Cerebellar cortex (tissue), 1 donor: ENCODE measurements at places on chromosomes 2 and 18.

DNA sequence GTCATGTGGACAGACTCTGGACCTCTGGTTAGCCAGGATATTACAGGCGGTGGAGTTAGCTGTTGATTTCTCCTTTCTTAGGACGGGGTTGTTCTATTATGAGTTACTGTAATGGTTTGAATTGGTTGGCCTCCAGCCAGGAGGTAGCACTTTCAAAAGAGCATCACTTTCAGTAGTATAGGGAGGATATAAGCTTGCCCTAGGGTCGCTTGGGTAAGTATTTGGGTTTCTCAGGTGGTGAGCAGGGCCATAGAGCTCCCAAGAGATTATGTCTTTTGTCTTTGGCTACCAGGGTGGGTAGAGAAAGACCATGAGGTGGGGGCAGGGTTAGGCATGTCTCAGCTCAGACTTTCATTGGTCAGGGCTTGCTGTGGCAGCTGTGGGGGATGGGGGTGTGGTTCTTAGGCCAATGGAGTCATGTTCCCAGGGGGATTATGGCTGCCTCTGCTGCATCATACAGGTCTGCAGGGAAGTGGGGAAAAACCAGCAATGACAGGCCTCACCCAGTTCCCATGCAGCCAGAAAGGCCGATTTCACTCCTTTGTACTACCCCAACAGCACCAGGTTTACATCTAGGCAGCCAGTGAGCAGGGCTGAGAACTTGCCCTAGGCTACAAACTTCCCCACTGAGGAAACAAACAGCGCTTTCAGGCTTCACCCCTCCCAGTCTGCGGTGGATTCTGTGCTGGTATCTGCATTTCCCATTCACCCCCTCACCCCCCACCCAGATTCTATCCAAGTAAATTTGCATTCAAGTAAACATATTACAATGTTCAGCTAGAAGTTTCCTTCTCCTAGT, 89.4 kb upstream of the SLC38A11 start:
- DNase-seq = no peak

GRCh38 chr2:25309402-25309801, 32.3 kb downstream of the DNMT3A start:
- DNase-seq = peak; percentile 77

GRCh38 chr2:160920791-160921303, 239.4 kb upstream of the TANK start:
- no peak for DNase-seq

DNA sequence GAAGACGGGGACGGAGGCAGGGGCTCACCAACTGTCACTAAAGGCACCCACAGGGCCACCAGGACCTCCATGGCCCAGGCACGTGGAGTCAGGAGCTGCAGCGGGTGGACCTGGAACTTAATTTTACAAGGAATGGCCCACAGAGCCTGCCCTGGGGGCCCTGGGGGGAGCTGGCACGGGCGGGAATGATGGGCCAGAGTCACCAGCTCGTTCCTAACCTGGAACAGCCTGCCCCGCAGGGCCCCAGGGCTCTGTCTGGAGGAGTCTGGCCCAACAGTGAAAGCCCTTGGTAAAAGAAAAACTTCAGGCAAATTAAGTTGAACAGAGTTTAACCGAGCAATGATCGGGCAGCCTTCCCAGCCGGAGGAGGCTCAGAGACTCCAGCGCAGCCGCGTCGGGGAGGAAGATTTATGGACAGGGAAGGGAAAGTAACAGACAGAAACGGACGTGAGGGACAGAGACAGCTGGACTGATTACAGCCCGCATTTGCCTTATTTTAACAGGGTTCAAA, 118.4 kb upstream of the TMEM18 start:
- DNase-seq = peak; percentile 2

DNA sequence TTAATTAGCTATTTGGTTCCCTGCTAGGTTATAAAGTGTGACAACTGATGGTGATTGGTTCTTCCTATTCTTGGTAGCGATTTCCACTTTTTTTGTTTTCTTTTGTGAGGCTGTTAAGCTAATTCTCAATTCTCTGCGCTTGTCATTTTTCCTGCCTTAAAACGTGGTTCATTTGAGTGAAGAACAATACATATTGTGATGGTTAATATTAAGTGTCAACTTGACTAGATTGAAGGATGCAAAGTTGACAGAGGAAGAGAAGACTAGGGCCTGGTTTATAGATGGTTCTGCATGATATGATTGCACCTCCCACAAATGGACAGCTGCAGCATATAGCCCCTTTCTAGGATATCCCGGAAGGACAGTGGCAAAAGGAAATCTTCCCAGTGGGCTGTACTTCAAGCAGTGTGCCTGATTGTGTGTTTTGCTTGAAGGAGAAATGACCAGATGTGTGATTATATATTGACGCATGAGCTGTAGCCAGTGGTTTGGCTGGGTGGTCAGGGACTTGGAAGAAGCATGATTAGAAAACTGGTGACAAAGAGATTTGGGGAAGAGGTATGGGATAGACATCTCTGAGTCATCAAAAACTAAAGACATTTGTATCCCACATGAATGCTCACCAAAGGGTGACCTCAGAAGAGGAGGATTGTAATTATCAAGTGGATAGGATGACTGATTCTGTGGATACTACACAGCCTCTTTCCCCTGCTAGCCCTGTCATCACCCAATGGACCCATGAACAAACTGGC, 39.4 kb upstream of the ZNF804A start:
- no peak for DNase-seq

DNA sequence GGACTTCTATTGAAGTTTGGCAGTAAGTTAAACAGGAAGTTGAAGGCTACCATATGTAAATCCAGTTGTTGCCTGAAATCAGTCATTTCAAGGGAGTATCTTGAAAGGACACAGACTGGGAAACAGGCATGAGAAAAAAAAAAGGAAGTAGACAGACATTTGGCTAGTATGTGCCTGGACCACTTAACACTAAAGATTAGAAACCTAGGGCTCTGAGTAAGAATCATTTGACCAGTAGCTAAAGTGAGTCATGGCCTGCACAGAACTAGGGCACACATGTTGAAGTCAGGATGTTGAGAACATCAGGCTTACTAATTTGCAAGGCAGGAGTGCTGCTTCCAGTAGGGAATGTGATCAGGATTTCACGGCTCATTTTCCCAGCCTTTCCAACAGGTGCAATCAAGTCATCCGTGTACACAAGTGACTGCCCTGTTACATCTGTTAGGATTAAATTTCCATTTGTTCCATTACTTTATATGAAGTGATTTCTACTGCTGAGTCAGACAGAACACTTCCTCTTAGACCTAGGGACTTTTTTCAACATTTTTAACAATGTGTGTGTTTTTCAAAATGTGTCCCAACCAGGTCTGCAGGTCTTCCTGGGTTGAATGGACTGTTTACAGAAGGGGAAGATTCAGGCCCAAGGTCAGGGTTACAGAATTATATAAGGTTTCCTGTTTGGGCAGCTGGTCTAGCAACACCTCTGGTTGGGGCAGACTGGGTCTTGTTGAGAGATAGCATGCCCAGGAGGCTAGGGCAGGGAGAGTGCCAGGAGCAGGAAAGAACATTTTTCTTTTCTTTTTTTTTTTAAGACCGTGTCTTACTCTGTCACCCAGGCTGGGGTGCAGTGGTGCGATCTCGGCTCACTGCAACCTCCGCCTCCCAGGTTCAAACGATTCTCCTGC, 145.6 kb downstream of the TGIF1 start:
- DNase-seq = peak; percentile 80
